Stimulated activated CD4-positive, alpha-beta T cell treated with anti-CD3 and anti-CD28 coated beads, TNF-alpha, amount 100 ng/mL, for 24 hours (primary cell): ENCODE measurements at places on chromosomes 4 and X.

DNA sequence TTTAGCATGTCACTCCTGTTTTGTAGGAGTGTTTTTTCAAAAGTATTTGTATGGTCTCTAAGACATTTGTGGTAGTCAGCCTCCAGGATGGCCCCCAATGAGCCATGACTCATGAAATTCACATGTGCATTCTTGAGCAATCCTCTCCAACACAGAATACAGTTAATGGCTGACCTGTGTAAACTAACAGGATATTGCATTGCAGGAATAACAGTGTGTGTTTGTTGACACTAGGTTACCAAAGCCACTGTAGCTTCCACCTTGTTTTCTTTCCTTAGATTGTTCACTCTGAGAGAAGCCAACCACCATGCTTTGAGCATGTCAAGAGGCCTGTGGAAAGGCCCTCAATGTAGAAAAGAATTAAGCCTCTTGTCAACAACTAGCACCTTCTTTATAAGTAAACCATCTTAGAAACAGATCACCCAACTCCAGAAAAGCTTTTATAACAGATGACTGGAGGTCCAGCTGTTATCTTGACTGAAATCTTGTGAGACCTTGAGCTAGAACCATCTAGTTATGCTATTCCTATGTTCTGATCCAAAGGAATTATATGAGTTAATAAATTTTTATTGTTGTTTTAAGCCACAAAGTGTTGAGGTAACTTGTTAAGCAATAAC lies 28.5 kb downstream of the TBCK start:
- no peak for DNase-seq

GRCh38 chr4:17544205-17544604 lies 29.2 kb downstream of the CLRN2 start:
- DNase-seq: no peak

DNA sequence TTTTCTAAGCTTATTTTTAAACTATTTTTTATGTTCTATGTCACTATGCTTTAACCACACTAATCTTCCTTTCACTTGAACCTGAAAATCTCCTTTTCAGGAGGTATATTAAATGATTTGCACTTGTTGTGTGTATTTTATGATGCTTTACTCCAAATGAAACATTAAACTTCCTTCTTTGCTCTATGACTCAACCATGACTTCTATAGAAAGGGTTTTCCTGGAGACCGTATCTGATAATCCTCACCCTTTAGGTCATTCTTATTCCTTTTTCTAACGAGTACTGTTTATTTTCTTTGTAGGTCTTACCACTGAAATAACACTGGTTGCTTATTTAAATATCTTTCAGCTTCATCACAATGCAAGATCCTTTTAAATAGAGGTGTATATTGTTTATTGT lies 1163.2 kb downstream of the PCDH18 start:
- no peak for DNase-seq

DNA sequence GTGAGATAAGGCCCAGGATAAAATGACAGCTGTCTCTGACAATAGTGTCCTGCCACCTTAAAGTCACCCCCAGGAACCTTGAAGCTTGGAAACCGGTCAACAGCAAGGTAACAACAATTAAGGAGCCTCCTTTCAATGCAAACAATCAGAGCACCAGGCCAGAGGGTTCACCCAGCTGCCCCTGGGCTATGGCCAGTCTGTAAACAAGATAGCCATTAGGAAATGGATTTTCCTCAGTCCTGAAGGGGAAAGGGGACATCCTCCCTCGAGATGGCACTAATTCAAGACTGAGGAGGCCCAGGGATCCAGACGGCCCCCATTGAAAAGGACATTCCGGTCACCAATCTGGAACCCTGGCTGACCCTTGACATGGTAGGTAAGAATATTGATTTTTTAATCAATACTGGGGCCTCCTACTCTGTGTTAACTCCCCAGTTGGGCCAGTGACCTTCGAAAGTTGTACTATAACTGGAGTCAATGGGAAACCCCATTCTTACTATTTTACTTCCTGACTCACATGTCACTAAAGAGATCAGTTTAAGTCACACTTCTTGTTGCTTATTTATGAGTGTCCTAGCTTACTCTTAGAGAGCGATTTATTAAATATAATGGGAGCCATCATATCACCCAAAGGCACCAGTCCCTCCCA lies 61.7 kb upstream of the CT45A1 start:
- no peak for DNase-seq

GRCh38 chr4:122052677-122053076 lies 99.5 kb upstream of the BLTP1 start:
- DNase-seq: no peak

DNA sequence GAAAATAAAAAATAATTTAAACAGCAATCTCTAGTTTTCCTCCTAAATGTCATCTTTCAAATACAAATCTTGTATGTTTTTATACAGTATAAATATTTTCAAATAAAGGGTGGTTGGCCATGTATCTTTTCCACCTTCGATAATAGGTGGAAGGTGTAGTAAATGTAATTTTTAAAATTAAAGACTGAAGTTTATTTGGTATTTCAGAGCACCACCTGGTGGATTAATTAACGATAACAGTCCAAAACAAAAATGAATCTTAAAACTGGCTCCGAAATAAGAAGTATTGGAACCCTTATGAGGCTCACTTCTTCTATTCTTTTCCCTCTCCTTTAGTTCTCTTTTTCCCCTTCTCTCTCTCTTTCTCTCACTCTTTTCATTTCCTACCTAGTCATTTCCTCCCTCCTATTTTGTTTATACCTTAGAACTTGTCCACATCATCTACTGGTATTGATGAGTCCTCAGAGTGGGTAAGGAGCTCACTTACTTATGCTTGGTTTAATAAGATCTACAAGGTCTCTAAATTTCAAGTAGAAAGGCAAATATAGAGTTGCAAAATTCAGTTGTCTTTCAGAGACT lies 82.9 kb upstream of the EXOC1L start:
- DNase-seq: no peak

GRCh38 chr4:184398741-184399511 lies 75.4 kb downstream of the IRF2 start:
- no peak for DNase-seq

DNA sequence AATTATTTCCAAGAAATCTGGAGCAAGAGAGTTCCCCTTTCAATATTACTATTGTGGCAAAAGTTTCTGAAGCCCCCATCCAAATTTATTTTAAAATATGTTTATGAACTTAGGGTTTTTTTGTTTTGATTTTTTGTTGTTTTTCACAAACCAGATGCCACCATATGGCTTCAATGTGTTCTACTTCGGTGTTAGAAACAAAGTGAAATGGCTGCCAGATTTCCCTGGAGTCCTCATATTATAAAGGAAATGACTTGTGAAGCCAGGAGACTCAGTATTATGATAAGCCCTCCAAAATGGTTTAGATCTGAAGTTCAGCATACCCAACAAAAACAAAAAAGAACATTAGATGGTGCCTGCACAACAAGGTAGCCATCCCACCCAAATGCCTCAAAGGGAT lies 154.2 kb upstream of the SPANXC start:
- DNase-seq: no peak

DNA sequence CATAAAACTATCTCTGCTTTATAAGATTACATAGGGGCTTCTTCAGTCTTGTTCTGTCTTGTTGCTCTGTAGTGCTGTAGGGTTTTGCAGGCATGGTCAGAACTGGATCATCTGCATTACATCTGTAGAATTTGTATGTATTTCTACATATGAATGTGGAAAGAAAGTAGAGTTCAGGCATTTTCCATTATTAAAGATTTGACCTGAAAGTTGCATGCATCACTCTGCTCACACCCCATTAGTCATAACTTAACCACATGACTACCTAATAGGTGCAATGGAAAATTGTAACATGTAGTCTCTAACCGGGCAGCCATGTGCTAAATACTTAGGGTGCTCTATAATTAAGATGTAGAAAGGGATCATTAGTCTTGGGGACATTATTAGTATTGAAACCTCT lies 45.7 kb upstream of the AGA start:
- no peak for DNase-seq

DNA sequence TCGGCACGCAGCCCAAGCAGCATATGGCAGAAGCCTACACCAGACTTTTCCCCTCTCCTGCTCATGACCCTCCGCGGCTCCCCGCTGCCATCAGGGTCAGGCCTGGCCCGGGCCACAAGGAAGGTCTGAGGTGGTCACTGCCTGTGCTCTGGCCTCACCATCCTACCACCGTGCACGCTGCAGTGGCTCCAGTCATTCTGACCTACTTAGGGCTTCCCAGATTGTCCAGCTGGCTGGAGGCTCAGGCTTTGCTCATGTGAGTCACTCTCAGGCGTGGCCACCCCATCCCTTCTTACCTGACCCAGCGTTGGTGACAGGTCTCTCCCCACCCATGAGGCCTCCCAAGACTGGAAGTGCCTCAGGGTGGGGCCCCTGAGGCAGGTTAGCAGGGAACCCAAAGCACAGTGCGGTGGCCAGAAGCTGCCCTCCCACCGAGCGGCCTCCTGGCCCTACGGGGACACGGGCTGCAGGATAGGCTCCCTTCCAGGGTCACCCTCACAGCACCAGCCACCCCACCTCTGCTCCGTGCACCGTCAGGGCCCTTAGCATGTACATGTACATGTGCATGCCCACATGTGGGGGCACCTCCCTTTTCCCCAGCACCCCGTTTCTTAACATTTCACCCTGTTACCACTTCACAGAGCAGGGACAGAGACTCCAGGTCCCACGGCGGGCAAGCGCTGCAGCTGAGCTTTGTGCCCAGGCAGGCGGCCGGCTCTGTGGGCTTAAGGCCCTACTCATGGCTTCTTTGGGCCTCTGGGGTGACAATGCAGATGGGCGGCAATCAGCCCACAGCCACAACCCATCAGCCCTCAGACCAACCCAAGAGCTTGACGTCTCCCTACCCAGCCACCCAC lies 2.2 kb downstream of the TREX2 start:
- DNase-seq: no peak

GRCh38 chr4:81380437-81380836 lies 91.3 kb downstream of the RASGEF1B start:
- DNase-seq: no peak

DNA sequence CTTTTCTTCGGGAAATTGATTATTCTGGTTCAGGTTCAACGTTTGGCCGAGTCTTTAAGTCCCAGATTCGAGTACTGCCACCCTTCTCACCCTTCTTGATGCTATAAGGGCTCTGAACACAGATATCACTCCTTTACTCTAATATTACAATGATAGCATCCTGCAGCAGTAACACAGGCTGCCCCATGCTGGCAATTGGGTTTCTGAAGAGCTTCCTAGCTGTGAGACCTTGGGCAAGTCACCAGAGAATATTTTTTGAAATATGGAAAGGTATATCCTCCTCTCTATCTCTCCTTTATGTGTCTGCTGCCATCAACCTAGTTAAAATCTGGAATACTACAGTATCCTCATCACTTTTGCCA lies 297 bp upstream of the MTMR8 start:
- DNase-seq: no peak

DNA sequence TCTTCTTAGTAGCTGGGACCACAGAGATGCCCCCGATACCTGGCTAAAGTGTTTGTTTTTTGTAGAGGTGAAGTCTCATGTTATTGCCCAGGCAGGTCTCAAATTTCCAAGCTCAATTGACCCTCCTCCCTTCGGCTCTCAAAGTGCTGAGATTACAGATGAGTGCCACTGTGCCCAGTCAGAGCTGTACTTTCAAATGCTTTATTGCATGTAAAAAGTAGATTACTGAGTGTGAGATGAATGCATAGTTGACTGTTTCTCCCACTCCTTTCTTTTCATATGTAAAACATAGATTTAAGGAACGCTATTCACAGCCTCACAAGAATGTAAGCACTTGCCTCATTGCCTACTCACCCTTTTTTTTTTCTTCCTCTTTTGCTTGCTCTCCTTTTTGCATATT lies 984.4 kb upstream of the PABPC4L start:
- DNase-seq: no peak

GRCh38 chrX:17596061-17596460 lies 141.2 kb upstream of the SCML1 start:
- no peak for DNase-seq

DNA sequence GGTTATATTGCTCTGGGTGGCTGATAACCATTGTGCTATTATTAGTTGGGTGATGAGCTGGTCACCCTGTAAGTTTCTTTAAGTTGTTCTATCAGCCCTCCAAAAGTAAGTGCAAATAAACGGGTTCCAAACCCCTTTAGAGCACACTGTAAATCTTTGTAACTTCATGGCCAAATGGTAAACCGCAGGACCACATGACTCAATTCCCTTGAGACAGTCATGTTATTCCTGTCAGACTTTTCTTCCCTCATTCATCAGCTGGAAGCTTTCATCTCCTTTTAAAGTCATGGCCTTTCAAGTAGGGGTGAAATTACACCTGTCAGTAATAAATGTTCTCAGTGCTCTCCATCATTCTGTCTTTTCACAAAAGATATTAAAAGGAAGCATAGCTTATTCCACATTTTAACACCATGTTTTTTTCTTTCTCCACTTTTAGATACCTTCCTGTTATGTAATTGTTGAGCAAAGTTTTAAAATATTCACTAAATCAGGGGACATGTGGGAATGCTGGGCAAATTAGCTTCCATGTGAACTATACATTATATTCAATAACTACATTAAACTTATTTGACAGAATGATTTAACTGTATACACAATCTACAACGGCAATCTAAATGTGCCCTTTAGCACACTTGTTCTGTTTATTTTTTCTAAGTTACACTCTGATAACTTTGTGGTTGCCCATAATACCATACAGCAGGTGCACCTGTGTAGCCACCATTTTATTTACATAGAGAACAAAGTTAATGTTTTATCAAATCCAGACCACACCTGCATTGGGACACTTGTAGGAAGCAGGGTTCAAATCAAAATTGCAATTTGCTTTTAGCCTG lies 275.5 kb downstream of the CFAP299 start:
- no peak for DNase-seq

- DNase-seq: no peak
Observed at GRCh38 chr4:73194064-73194463, 64.5 kb downstream of the ANKRD17 start.

GRCh38 chrX:155632431-155633100 lies 19.8 kb upstream of the TMLHE start:
- no peak for DNase-seq

- no peak for DNase-seq
Observed at GRCh38 chr4:134780244-134780643, 578.7 kb upstream of the PABPC4L start.

DNA sequence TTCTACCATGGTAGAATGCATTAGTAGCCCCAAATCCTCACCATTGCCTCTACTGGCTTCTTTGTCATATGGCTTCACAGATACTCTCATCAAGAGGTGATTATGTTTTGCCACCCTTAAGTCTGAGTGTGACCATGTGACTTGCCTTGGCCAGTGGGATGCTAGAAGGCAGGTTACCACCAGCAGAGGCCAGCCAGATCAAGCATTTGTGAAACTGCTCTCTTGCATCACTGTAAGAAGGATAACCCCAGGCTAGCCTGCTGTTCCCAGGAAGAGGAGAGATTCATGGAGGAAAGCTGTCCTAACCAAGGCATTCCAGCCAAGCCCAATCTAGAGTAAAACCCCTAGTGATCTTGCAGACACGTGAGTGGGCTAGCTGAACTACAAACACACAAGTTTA lies 46.8 kb downstream of the USP46 start:
- no peak for DNase-seq

GRCh38 chr4:43846111-43846587 lies 602.5 kb downstream of the KCTD8 start:
- DNase-seq: no peak

- DNase-seq: no peak
Observed at GRCh38 chr4:176778491-176778890, 14.2 kb downstream of the VEGFC start.
